ENCODE measurements at places on chromosomes 7 and 10. TPM values are rescaled to one million over a fixed set of nuclear protein-coding genes. Genes with fewer than 3 reads are reported as not detected.
A peak's percentile ranks its signal among the peaks of the same experiment; 100 is the strongest.

GRCh38 chr10:127872871-127873600 is 19.7 kb downstream of the CLRN3 start:
- no peak for DNase-seq

- no peak for DNase-seq
Observed at GRCh38 chr10:96501985-96502384, 11.7 kb downstream of the TLL2 start.

- DNase-seq, result no peak
Observed at GRCh38 chr10:30037620-30038336, 21.6 kb downstream of the JCAD start.

GRCh38 chr7:143882020-143882603 is 19.9 kb downstream of the TCAF1 start:
- peak; percentile 74 for DNase-seq

GRCh38 chr7:40077849-40078248 is 56.6 kb downstream of the MPLKIP start:
- no peak for DNase-seq

DNA sequence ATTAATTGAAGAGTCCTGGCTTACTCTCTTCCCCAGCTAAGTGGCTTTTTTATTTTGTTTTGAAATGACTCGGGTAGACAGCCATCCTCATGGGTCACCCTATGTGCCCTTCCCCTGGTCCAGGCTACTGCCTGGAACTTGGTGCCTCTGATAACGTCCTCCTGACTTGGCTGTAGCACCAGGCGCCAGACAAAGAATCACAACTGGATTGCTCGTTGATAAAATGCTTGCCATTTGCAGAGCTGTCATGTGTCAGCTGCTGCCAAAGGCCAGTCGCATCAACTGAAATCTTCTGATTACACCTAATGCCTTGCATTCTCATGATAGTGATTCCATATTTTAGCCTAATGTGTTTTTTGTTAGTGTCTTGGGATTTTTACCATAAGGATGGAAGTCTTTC is 27.4 kb upstream of the ABLIM1 start:
- DNase-seq, result no peak

DNA sequence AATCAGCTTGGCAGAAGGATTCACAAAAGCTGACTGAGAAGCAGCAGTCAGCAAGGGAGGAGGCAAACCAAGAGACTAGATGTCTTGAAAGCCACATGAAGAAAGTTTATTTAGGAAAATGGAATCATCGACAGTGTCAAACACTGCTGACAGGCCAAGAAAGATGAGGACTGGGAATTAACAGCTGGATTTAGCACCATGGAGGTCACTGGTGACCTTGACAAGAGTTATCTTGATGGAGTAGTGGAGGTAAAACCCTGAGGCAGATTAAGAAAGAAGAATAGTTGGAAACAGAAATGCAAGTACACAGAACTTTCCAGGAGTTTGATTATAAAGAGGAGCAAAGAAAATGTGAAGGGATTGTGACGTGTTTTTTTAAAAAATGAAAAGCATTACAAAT is 51.5 kb downstream of the LMBR1 start:
- DNase-seq, result no peak

DNA sequence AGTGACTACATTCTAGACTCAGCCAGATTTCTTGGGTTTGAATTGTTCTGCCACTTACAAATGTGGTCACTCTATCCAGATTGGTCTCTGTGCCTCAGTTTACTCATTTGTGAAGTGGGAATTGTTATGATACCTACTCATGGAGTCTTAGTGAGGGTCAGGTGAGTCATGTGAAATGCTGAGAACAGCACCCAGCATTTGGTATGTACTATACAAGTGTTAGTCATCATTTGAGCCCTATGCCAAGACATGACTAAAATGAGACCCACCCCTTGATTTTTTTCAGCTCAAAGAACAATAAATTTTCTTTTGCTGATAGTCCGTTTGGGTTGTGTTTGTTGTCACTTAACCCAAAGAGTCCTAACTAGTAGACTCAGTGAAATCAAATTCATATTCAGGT is 92.8 kb downstream of the CHN2 start:
- no peak for DNase-seq

DNA sequence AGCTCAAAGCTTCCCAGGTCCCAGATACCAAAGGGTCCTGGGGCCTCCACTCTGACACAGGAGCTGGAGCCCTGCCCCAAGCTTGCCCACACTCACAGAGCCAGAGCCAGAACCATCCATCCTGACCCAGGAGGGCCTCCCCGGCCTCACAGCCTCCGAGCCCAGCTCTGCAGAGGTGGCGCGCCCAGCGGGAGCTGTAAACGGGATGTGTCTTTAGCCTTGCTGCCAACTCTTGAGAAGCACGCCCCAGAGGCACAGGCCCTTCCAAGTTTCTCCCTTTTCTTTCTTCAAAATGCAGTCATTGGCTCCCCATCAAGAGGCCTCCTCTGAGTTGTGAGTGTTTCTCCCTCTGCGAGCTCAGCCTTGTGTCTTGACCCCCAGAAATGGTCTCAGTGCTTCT is 75.0 kb downstream of the PDGFA start:
- DNase-seq, result no peak

DNA sequence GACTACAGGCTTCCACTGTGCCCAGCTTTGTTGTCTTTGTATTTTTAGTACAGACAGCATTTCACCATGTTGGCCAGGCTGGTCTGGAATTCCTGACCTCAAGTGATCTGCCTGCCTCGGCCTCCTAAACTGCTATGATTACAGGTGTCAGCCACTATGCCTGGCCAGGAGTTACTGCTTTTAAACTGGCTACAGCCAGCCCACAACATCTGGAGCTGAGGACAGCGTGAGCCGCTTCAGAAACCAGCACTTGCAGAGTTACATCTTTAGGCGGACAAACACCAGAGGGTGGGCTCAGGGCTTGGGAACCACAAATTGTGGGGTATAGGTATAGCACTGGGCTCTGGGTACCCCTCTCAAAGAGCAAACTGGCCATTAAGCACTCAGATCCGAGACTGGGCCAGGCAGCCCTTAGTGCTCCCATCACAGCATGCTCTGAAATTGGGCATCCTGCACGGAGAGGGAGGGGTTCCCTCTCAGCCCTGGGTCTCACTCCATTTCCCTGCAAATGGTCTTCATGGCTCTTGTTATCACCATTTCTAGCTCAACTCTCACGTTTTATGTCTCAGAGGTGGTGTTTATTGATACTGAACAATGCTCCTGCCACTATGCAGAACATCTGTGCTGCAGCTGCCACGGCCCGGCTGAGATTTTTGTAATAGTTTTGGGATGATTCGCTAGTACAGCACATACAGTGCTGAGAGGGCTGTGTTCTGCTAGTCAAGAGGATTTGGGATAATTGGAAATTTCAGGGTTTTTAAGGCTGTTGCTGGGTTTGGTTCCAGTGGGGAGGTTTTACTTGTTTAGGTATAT is 146.4 kb upstream of the LYZL2 start:
- DNase-seq, result peak; percentile 36

DNA sequence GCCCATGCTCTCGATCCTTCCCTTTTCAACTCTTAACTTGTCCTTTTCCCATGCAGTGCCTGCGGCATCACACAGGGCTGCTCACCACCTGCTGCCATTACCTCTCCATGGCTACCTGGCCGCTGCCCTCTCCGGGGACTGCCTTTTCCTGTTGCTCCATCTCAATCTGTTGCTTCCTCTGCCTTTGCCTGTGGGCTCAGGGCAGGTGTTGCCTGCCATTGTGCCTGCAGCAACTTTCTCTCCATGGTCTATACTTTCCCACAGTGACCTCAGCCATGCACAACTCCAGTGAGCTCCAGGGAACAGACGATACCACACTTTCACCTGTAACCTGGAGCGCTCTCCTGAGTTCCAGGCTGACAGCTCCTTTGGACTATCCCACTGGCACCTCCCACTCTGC is 3.2 kb downstream of the DNAJB12 start:
- DNase-seq, result no peak

DNA sequence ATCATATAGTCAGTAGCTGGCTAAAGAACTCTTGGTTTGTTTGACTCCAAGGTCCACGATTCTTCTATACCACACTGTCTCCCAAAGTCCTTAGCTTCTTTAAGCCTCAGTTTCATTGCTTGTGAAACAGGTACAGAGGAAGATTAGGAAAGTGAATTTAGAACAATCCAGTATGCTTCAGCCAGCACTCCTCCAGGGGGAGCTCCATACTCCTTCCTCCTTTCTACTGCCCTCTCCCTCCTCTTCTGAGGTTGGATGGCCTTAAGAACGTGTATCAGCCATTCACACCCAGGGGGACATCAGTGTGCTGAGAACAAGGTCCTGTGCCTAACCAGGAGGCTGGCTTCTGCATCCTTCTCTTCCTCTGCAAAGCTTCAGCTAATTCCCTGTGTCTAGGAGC is 54.8 kb upstream of the CALD1 start:
- DNase-seq, result no peak

DNA sequence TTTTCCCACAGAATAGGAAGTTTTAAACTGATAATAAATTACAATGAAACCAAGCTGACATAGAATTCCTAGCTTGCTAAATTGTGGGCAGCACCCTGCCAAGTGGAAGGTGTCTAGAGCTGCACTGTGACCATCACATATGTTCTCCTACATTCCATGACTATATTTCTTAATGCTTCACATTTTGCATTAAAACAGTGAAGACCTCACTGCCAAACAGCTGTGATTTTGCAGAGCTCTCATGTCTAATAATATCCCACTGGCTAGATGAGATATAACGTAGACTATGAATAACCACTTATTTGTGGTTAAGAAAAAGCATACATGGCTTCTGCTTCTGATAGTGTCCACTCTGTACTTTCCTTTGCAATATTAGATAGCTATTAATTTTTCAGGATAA is 228.3 kb upstream of the TEX47 start:
- DNase-seq, result no peak

DNA sequence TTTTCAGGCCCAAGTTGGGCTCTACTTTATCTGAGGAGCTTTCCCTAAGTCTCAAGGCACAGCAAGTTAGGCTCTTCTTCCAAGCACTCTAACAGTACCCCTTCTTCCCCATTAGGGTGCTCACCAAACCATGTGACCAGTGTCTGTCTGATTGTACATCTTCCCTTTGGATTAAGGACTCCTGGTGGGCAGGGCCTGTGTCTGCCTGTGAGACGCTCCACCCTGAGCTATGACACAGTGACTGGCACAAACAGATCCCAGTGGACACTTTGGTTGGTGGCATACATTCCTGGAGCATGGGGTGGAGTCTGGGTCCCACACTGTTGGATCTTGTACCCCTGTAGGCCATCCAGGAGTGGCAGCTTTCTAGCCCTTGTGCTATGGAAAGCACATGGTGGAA is 23.8 kb downstream of the PLPP4 start:
- DNase-seq, result no peak

DNA sequence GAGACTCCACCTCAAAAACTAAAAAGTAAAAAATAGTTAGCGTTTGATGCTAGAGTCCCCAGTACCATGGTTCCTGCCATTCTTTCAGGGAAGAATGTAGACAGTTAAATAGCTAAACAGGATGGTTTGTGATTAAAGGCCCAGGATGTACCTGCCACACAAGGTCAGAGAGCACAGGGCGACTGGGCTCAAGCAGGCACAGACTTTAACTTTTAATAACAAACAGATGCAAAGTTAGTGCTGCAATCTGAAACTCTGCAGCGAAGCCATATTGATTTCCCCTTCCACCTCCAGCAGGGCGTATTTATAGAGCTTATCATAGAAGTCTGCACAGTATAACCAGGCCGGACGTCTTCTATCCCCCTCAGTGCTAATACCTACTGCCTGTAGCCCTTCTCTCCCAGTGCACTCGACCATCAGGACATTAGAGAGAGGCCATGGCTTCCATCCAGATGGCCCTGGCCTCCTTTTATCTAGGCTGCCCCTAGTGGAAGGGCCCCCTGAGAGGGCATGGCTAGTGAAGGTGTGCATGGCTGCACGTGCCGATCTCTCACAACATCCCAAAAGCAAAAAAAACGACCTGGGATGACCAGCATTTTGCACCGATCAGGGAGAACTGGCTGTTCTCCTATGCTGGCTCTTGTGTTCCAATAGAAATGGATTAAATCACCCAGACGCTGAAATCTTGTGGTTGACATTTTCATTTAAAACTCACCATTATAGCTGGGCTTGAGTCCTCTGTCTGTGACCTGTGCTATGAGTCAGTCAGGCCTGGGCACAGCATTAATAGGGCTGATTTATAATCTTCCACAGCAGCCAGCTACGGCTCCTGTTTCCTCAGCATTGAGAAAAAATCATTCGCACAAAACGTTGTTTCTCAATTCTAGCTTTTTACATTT is 7.6 kb upstream of the BAG3 start:
- DNase-seq, result no peak

DNA sequence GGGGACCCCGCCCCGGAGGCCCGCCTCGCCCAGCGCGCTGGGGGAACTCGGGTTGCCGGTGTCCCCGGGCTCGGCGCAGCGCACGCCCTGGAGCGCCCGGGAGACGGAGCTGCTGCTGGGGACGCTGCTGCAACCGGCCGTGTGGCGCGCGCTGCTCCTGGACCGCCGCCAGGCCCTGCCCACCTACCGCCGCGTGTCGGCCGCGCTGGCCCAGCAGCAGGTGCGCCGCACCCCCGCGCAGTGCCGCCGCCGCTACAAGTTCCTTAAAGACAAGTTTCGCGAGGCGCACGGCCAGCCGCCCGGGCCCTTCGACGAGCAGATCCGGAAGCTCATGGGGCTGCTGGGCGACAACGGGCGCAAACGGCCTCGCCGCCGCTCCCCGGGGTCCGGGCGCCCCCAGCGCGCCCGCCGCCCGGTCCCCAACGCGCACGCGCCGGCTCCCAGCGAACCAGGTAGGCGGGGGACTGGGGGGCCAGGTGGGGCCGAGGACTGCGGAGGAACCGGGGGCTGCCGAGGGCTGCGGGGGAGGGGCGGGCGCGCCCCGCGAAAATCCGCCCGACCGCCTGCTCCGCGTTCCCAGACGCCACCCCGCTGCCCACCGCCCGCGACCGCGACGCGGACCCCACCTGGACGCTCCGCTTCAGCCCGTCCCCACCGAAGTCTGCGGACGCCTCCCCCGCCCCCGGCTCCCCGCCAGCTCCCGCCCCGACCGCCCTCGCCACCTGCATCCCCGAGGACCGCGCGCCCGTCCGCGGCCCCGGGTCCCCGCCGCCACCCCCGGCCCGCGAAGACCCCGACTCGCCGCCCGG is 574 bp downstream of the UTF1 start:
- no peak for DNase-seq

GRCh38 chr10:56881218-56881617 is 520.2 kb upstream of the ZWINT start:
- DNase-seq, result no peak

The ACBD7 gene
- total RNA-seq, result not detected

The ZNF365 gene
- total RNA-seq, result not detected

The CALML3 gene
- total RNA-seq, result not detected

The PROSER2 gene
- total RNA-seq, result 2.1 TPM

The GCK gene
- total RNA-seq, result not detected

The TMEM184A gene
- total RNA-seq, result 3.0 TPM

The ASAH2 gene
- total RNA-seq, result 0.18 TPM
